Ovary (tissue), 10 donors: ENCODE measurements at places on chromosomes 7 and 10. TPM values are rescaled to one million over a fixed set of nuclear protein-coding genes. Genes with fewer than 3 reads are reported as not detected.

Gene GDF10
- total RNA-seq, result not detected

Gene C1QL3
- total RNA-seq, result not detected

GRCh38 chr10:94411304-94411703, 9.0 kb downstream of the TBC1D12 start:
- no peak for DNase-seq

DNA sequence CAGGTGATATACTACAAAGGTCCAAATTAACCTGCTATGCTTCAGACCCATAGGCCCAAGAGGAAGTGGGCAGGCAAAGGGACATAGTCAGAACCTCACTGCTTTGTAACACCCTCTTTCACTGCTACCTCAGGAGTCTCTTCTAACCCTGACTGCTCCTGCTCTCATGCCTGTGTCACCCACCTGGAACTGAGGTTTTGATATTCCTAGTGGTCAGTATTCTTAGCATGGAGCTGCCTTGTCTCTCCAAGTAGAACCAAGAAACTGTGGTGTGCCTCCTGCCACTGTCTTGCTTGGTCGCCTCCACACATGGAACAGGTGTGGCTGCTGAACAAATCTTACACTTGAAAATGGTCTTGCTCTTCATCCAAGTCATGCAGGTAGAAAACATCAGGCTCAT, 677.5 kb downstream of the XPNPEP1 start:
- DNase-seq, result no peak

GRCh38 chr10:17409170-17409733, 45.1 kb downstream of the ST8SIA6 start:
- DNase-seq, result no peak

- DNase-seq, result no peak
Measured at GRCh38 chr10:60035984-60036383, 129.6 kb upstream of the CCDC6 start.

GRCh38 chr7:38476764-38477163, 154.4 kb downstream of the AMPH start:
- no peak for DNase-seq

DNA sequence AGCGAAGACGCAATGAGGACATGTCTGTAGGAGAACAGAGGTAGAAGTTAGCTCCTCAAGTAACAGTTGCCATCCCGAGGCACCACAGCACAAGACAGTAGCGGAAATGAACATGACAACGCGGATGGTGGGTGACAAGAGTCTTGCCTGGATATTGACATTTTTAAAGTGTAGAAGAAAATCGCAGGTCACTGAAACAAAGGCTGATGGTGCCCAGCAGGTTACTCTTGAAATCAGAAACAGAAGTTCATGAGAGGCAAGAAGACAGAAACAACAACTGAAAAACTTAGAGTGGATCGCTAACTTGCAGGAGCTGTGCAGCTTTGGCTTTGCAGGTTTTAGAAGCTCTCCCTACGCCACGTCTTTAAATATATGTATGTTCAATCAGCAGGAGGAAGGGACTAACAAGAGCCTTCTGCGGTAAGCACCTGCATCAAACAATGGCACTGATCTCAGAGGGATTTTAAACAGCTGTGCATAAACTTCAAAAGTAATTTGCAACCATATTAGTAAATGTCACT, 1.8 kb downstream of the PRKCQ start:
- no peak for DNase-seq

DNA sequence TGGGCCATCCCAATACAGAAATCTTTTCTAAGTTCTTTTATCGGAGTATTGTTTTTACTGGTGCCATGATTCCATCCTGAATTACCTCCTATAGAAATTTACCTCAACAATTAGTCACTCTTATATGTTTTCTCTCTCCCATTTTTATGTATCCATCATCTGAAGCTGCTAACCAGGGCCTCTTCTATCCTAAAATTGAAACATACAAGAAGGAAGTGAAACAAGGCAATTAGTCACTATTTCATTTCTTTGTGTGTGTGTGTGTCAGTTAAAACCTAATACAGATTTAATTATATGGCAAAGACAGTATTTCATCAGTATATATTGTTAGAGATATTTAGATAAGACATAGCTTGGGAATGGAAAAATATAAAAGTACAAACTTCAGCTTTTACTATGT, 148.4 kb upstream of the AHR start:
- no peak for DNase-seq
